Esophagus muscularis mucosa (tissue), 4 donors: ENCODE measurements at places on chromosomes 7 and 10. TPM values are rescaled to one million over a fixed set of nuclear protein-coding genes. Genes with fewer than 3 reads are reported as not detected.

The DNAJC30 gene
- 7.5 TPM for total RNA-seq

The CYP3A4 gene
- total RNA-seq = not detected

The DGKB gene
- 18.5 TPM for total RNA-seq

The ZNF425 gene
- 3.9 TPM for total RNA-seq

The INHBA gene
- 35.4 TPM for total RNA-seq

DNA sequence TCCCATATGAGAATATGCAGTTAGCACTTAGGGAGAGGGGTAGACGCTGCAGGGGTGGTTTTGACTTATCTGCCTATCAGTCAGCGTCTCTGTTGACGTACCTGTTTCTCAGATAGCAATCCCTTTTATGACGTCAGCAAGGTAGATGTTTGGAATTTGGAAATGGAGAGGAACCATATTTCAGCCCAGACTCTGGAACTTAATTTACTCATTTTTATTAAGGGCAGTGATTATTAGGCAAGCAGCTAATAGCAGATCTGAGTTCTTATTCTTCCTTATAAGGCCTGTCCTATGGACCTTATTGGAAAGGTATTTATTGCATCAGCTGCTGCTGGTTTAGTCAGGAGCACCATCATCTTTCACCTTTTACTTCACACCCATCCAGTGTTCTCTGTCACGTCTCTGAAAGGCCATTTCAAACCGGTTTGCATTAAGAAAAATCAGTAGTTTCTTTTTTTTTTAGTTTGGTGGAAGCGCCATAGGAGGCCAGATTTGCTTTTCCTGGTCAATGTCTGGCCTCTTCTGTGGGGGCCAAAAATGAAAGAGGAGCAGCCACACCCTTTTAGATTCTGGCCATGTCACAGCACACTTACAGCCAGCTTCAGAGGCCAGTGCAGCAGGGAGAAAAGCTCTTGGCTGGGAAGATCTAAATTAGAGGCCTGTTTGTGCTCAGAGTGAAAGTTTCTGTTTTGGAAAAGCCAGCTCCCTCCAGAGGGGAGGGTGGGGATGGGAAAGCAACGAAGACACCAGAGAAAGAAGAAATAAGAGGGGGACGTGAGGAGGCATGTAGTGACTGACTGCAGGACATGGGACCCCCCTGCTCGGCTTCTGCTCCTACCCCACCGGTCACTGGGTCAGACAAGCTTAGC, 146.3 kb downstream of the TCF7L2 start:
- H3K4me3 ChIP-seq = no peak overlapping the region
- H3K36me3 ChIP-seq = no peaks in the 10 kb centered on the region
- peak overlapping the region; percentile 64 for H3K27ac ChIP-seq
- no peaks in the 10 kb centered on the region for H3K27me3 ChIP-seq

- H3K36me3 ChIP-seq = no peaks in the 10 kb centered on the region
- no peaks in the 10 kb centered on the region for H3K27me3 ChIP-seq
- no peaks in the 10 kb centered on the region for H3K4me1 ChIP-seq
- DNase-seq = no peak
Measured at GRCh38 chr7:144454256-144455039, 51.0 kb upstream of the NOBOX start.

DNA sequence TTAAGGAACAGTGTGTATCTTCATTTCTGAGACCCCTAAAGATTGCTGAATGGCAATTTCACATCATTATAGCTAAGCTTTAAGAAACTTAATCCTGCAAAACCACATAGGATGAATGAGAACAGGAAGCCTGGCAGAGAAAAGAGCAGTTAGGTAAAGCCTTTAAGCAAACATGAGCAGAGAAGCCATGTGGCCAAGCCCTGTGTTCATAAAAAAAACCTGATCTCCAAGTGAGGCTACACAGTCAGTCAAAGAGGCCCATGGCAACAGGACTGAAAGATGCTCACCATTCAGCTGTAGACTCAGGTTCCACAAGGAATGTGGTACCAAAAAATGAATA, 9.3 kb downstream of the LIPA start:
- H3K4me1 ChIP-seq = no peaks in the 10 kb centered on the region
- no peak overlapping the region for H3K4me3 ChIP-seq
- peaks cover 11% of the 10 kb centered on the region for H3K36me3 ChIP-seq
- no peak overlapping the region for H3K27ac ChIP-seq
- H3K27me3 ChIP-seq = no peaks in the 10 kb centered on the region

GRCh38 chr10:14837003-14837756, 657 bp downstream of the CDNF start:
- peak overlapping the region; percentile 96 for H3K27ac ChIP-seq
- DNase-seq = no peak
- peaks cover 21% of the 10 kb centered on the region for H3K4me1 ChIP-seq
- peaks cover 13% of the 10 kb centered on the region for H3K36me3 ChIP-seq

- no peak overlapping the region for H3K4me3 ChIP-seq
- H3K4me1 ChIP-seq = peaks cover 9% of the 10 kb centered on the region
- DNase-seq = no peak
- H3K36me3 ChIP-seq = no peaks in the 10 kb centered on the region
Measured at GRCh38 chr10:110491346-110491745, 6.4 kb upstream of the DUSP5 start.

DNA sequence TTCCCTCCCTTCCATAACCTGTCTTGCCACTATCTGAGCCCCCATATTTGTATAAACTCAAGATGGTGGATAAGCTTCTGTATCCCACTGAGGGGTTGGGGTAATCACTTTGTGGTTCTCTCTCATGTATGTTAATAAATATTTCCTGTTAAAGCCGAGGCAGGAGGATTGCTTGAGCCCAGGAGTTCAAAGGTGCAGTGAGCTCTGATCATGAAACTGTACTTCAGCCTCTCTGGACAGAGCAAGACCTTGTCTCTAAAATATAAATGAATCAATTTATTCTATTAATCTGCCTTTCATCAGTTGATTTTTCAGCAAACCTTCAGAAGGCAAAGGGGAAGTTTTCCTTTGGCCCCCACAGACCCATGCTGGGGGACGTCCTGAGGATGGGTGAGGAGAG, 1.8 kb upstream of the RARRES2 start:
- no peak for DNase-seq
- no peak overlapping the region for H3K27ac ChIP-seq
- peaks cover 11% of the 10 kb centered on the region for H3K27me3 ChIP-seq
- H3K4me3 ChIP-seq = no peak overlapping the region
- H3K4me1 ChIP-seq = peaks cover 39% of the 10 kb centered on the region
- H3K36me3 ChIP-seq = peaks cover 2% of the 10 kb centered on the region

DNA sequence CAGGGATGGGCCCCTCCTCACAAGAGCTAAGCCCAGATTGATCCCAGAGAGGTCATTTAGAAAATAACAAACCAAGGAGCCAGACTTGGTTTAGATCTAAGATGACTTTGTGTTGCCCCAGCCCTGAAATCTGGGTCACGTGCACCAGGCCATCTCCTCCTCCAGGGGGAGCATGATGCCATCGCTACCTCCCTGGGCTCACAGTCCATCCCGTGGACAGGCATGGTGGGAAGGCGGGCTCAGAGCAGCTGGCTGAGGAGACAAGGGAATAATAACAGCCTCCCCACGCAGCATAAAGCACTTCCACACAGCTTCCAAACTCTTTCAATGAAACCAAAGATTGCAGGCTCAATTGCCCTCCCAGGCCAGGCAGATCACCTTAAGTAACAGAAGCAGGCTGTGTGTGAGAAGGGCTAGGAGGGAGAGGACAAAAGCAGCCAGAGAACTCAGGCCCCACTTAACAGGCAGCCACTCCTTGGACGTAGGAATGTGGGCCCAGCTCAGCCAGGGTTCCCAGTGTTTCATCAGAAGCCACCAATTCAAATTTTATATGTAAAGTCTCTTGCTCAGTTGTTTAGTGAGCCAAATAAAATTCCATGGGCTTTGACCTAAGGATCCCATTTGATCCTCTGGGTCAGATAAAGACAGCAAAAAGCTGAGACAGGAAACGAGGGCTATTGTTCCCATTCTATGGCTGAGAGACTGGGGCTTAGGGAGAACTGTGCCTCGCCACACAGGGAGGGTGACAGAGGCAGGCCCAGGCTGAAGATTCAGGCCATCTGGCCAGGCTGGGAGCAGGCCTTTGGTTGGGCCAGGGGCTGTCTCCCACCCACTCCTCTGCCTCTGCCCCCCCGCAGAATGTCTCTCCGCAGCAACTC, 100.2 kb downstream of the COL13A1 start:
- H3K36me3 ChIP-seq = no peaks in the 10 kb centered on the region
- DNase-seq = no peak
- no peaks in the 10 kb centered on the region for H3K27me3 ChIP-seq
- H3K4me1 ChIP-seq = no peaks in the 10 kb centered on the region
- no peak overlapping the region for H3K27ac ChIP-seq

GRCh38 chr10:73959484-73960243, 38.3 kb upstream of the VCL start:
- H3K36me3 ChIP-seq = no peaks in the 10 kb centered on the region
- no peak for DNase-seq
- no peaks in the 10 kb centered on the region for H3K27me3 ChIP-seq
- no peak overlapping the region for H3K4me3 ChIP-seq

- no peak overlapping the region for H3K27ac ChIP-seq
- H3K4me3 ChIP-seq = no peak overlapping the region
- H3K36me3 ChIP-seq = no peaks in the 10 kb centered on the region
- no peaks in the 10 kb centered on the region for H3K27me3 ChIP-seq
- H3K4me1 ChIP-seq = peaks cover 79% of the 10 kb centered on the region
- no peak for DNase-seq
Measured at GRCh38 chr7:32881074-32881982, 10.2 kb downstream of the KBTBD2 start.

DNA sequence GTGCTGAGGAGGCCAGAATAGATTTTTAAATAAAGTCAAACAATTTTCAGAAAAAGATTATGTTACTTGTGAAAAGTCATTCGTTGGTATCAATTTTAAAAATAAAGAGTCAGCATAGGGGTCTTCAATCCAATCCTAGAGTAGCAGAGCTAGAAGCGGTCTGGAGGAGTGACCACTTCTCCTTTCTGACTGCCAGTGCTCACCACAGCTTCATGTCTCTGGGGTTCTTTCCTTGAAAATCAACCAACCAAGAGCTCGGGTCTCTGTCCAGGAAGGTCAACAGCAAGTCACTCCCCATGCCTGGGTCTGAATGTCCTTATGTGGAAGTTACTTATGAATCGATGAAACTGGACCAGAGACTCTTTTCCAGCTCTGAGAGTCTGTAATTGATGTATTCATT, 14.3 kb downstream of the PTPRN2 start:
- no peak for DNase-seq
- H3K27me3 ChIP-seq = peaks cover 8% of the 10 kb centered on the region
- H3K36me3 ChIP-seq = no peaks in the 10 kb centered on the region
- H3K4me3 ChIP-seq = no peak overlapping the region
- no peak overlapping the region for H3K27ac ChIP-seq
- no peaks in the 10 kb centered on the region for H3K4me1 ChIP-seq

GRCh38 chr7:115043605-115044004, 121.7 kb downstream of the MDFIC start:
- H3K4me1 ChIP-seq = no peaks in the 10 kb centered on the region
- no peaks in the 10 kb centered on the region for H3K27me3 ChIP-seq
- no peak overlapping the region for H3K4me3 ChIP-seq
- DNase-seq = no peak
- H3K36me3 ChIP-seq = no peaks in the 10 kb centered on the region

DNA sequence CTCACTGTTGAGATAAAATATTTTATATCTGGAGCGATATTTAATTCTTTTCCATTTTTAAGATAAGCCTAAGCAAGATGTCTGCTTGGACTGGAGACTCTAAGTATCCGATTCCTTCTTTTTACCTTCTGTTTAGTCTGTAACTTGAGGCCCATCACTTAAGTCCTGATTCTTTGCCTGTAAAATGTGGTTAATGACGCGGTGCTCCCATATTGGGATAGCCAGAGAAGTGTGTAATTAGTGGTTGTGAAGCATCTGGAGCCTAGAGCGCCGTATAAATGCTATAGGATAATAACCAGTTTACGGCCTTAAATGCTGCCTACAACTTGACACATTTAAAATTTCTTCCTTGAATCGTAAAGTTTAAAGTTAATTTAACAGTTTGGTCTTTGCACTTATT, 132.9 kb downstream of the CHN2 start:
- H3K36me3 ChIP-seq = no peaks in the 10 kb centered on the region
- H3K4me1 ChIP-seq = peaks cover 14% of the 10 kb centered on the region
- no peaks in the 10 kb centered on the region for H3K27me3 ChIP-seq

- H3K36me3 ChIP-seq = no peaks in the 10 kb centered on the region
- no peaks in the 10 kb centered on the region for H3K4me1 ChIP-seq
- no peak overlapping the region for H3K4me3 ChIP-seq
- H3K27ac ChIP-seq = no peak overlapping the region
- DNase-seq = no peak
Measured at GRCh38 chr7:126223729-126224128, 1029.0 kb downstream of the GRM8 start.

DNA sequence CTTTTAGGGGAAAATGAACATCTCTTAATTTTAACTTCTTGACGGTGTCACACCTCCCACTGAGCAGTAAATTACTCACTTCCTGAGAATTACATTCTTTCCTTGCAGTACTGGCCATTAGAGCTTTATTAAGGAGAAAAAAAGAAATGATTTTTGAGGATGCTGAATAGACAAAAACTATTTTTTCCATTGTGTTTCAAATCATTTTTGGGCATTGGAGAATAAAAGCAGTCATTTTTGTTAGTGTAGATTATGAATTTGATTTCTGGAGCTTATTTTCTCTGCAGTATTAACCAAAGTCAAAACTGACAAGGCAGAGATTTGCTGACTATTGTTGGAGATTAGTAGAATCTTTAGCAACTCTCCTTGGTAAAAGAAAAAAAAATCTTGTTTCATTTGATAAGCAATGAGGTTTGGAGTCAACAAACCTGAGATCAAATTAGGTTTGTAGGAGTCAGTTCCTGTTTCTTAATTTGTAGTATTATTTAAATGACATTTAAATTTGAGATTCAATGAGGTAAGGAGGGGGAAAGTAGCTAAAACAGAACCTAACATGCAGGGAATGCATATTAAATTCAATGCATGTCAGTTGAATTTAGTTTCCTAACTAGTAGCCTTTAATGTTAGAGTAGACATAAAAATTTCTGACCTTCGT, 70.6 kb downstream of the AP3M1 start:
- peak overlapping the region; percentile 47 for H3K27ac ChIP-seq
- H3K36me3 ChIP-seq = peaks cover 48% of the 10 kb centered on the region
- no peaks in the 10 kb centered on the region for H3K27me3 ChIP-seq
- H3K4me3 ChIP-seq = no peak overlapping the region

DNA sequence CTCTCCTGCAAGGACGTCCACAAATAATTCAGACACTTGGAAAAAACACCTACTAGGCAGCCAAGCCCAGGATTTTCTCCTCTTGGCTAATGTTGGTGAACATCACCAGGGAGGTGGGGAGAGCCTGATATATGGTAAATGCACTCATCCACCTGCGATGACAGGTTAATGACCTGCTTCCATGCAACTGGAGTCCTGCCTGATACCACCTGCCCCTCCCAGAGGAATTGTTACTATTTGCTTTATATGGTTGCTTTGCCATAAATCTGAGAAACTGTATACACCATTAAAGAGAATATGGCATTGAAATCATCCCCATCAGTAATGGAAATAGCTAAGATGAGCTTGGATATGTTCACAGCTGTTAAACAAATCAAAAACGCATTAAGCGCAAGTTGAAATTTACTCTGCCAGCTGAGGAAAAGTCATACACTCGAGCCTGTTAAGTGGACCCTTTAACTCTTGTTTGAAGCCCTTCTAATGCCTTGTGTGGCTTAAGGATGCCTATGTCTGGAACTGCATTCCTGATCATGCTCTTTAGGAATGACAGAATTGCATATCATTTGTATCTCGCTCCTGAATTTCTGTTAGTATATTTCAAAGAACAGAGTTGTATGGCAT, 208.3 kb downstream of the PRPF18 start:
- H3K36me3 ChIP-seq = peaks cover 6% of the 10 kb centered on the region
- H3K4me3 ChIP-seq = no peak overlapping the region
- DNase-seq = no peak
- H3K27me3 ChIP-seq = no peaks in the 10 kb centered on the region
- no peak overlapping the region for H3K27ac ChIP-seq
